ENCODE measurements at places on chromosomes 1 and 21.

GRCh38 chr1:2400950-2401649 lies 9.5 kb downstream of the RER1 start:
- DNase-seq: no peak

DNA sequence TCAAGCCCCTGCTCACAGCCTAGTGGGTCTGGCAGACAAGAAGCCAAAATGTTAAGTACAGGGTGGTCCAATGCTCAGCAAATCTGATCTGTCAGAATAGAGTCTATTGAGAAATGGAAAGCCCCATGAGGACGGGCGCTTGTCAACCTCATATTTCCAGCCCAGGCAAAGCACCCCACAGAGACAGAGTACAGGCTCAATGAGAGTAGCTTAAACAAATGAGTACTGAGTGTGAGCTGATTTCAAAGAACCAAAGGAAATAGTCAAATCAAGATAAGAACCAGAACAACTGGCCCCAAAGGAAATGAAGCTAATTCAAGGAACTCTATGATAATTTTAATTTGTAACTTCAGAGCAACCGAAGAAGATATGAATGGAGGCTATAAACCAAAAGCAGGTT lies 44.6 kb upstream of the SLC30A1 start:
- DNase-seq: no peak

DNA sequence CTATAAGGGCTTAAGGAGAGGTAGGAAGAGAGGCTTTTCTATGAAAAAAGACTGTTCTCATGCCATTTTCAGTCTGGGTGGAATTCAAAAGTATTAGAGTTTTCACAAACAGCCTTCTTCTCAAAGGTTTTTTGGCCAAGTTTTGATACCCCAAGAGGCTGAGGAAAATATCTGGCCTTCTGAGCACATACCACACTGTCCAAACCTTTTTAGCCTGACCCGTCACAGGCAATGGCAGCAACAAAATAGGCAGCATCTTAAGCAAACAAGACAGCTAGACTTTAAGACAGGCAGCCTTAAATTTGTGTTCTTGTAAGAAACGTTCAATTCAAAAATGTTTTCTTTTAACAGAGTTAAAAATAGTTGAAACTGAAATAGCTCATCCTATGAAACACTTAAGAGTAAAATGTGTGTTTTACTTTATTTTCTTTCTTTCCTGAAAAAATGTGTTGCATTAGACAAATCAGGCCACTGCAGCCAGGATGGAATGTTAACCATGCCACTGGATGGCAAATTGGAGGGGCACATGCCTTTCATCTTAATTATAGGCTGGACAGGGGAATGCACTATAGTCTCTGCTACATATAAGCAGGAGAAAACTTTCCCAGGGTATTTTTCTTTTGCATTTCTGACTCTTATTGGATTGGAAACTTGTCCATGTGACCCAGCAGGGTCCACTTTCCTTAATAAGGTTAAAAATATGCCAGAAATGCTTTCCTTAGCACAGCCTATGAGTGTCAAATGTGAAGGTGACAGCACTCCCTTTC lies 315.0 kb downstream of the TGFB2 start:
- no peak for DNase-seq

- no peak for DNase-seq
Measured at GRCh38 chr1:23589585-23589986, 30.3 kb upstream of the ID3 start.

DNA sequence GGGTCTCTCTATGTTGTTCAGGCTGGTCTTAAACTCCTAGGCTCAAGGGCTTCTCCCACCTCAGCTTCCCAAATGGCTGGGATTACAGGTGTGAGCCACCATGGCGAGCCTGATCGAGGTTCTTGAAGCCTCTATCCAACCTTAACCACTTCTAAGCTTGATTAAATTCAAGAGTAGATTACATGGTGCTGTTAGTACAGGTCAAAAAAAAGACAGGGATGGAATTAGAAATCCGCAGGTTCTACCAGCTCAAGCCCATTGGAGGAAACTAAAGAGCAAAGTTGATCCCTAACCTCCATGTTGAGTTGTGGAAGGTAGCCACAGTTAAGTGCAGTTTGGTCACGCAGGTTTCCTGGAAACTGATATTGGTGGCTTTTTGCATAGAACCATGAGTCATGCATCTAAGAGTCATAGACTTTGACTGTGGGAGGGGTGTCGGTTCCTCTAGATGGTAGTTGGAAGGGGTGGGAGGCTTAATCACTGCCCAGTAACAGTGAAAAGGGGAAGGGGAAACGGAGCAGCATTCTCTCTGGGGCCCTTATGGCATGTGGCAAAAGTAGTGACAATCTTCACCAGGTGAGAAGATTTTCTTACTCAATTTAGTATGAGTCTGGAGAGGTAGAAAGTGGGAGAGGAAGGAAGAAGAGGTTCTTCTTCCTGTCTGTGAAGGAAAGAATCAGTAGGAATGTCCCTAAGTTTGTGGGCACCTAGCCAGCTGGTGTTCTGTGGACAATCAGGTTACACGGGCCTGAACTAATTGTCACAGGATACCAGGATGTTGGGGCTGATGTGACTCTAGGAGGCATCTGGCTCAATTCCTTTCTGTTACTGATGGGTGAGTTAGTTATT lies 7.0 kb downstream of the CD53 start:
- DNase-seq: no peak

- DNase-seq: peak; percentile 90
Measured at GRCh38 chr1:26541816-26542711, 12.5 kb downstream of the RPS6KA1 start.

- DNase-seq: no peak
Measured at GRCh38 chr1:175222296-175222938, 29.8 kb upstream of the KIAA0040 start.

GRCh38 chr1:10451287-10451686 lies 1.5 kb downstream of the CORT start:
- DNase-seq: peak; percentile 78

- DNase-seq: no peak
Measured at GRCh38 chr1:84883286-84883685, 9.7 kb downstream of the LPAR3 start.

GRCh38 chr1:56311766-56312165 lies 267.6 kb downstream of the PLPP3 start:
- no peak for DNase-seq

GRCh38 chr1:36217670-36218069 lies 6.6 kb upstream of the THRAP3 start:
- no peak for DNase-seq

DNA sequence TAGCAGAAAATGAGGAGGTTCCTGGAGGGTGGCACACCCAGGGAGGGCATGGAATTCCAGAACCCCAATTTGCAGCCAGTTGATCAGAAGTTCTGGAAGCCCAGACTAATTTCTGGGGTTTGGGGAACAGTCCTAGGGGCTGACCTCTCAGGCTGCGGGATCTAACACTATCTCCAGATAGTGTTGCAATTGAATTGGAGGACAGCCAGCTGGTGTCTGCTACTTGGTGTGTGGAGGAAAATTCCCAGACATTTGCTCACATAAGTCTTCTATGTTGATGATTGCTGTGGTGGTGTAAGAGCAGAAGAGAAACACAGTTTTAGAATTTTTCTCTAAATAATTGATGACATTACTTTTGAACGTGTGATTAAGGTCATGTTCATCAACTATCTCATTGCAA lies 154.3 kb upstream of the RNPC3 start:
- DNase-seq: no peak

DNA sequence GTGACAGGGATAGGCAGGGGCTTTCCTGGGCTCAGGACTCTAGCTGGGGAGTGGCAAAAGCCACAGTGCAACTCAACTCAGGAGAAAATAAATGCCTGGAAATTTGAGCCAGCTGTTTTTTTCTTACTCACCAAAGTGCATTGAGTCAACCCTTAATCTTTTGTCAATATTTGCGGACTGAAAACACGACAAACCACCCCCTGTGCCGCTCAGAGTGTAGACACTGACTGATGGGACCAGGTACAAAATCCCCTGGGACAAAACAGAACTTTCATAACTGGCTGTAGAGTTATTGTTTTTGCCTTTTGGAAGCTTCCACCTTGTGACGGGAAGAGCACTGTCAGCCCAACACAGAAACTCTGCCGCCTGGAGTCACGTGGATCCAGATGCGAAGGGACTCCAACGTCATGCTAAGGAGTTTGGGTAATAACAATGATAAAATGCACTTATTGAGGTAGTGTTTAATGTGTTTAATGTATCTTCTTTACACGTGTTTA lies 164.6 kb downstream of the PLPP3 start:
- peak; percentile 38 for DNase-seq

GRCh38 chr1:20252587-20252986 lies 38.1 kb upstream of the VWA5B1 start:
- no peak for DNase-seq

DNA sequence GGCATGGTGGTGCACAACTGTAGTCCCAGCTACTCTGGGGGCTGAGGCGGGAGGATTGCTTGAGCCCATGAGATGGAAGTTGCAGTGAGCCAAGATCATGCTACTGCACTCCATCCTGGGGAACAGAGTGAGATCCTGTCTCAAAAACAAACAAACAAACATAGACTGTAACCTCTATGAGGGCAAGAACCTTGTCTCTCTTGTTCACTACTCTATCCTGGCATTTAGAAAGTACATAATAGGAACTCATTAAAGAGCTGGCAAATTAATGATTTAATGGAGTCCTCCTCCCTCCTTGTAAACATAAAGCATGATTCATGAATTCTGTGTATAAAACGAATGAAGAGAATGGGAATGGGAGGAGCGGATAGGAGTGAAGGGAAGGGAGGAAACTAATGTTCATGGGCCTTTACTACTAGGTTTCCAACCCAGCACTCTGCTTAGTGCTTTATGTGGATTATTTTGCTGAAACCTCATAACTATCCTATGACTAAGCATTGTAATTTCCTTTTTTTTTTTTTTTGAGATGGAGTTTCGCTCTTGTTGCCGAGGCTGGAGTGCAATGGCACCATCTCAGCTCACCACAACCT lies 8.6 kb downstream of the LMOD1 start:
- no peak for DNase-seq

GRCh38 chr21:40736145-40736544 lies 110.8 kb downstream of the DSCAM start:
- DNase-seq: no peak

DNA sequence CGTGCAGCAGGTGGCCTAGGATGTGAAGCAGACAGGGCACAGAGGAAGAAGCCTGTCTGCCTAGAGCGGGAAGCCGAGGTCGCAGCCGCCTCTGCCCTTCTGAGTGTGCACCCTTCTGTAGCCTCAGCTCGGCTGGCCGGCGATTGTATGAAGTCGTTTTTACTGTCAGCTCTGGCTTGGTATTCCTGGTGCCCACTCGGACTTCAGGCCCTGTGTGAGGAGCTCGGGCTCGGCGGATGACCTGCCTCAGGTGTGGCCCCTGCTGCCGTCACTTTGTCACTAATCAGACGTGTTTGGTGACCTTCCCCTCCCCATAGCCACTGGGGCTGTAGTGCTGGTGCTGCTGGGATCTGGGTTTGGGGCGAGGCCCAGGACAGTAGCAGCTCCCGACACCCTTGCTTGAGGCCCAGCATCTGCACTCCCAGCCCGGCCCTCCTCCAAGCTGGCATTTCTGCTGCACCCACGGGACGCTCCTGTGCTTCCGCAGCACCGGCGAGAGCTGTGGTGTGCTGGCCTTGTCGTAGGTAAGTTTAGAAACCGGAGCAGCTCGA lies 18.1 kb downstream of the SLX9 start:
- no peak for DNase-seq

GRCh38 chr1:201149400-201149799 lies 4.9 kb downstream of the TMEM9 start:
- no peak for DNase-seq

- no peak for DNase-seq
Measured at GRCh38 chr1:196160066-196160795, 448.0 kb downstream of the KCNT2 start.

DNA sequence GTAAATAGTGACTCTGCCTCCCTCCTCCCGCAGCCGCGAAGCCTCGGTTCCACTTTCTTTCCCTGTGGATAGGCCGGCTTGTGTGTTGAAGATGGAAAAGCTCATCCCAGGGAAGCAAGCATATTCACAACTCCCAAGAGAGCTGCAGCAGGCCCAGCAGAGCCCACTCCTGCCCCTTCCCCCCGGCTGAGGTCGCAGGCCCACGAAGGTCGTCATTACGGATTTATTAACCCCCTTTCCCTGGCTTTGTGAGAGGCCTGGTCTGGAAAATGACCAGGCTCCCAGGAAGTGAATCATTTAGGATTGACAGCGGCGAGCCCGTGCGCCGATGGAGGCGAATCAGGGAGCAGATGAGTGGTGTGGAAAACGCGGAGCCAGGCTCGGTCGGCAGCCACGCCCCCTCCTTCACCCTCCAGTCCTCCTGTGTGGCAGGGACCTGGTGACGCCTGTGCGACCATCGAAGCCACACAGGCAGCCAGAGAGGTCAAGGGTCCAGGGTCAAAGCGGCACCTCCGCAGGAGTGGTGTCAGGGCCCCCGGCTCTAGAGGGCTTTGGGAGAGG lies 93.4 kb downstream of the PRDM16 start:
- DNase-seq: peak; percentile 69

DNA sequence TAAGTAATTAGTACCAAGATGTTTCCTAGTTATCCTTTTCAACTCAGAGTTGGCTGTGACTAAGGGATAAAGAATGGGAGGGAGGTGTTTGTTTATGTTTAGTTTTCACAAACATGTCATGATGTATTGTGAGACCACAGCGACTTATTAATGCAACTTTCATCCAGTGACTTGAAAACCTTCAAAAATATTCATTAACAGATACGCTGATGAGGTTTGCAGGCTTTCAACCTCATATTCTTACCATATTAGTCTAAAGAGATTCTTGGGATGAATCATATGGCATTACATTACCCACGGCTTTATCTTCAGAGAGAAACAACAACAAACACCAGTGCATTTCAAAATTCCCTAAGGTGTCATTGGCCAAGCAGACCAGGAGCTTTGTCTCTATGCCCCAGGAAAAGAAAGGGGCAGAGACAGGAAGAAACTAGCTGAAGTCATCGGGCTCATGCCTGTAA lies 36.4 kb downstream of the PALMD start:
- no peak for DNase-seq

- DNase-seq: no peak
Measured at GRCh38 chr1:84842748-84843231, 50.2 kb downstream of the LPAR3 start.

DNA sequence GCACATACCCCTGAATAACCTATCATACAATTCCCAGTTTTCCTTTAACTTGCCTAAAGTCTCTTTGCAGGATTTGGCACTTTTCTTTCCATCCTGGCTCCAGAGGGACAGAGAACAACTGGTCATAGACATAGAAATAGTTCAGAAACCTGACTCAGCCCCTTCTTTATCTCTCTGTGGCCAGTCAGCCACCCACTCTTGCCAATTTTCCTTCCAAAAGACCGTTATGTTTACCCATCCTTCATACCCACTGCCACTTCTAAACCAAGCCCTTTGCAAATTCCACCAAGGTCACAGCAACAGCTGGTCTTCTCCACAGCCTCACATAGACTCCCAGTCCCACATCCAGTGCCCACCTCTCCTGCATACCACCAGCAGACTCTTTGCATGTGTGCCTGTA lies 127.2 kb upstream of the FGGY start:
- no peak for DNase-seq

GRCh38 chr1:55131801-55132200 lies 83.4 kb downstream of the USP24 start:
- no peak for DNase-seq

GRCh38 chr1:17632541-17633184 lies 93.2 kb downstream of the ARHGEF10L start:
- no peak for DNase-seq

Measured in upper lobe of left lung (tissue), 6 donors.